Stimulated activated CD8-positive, alpha-beta memory T cell treated with anti-CD3 and anti-CD28 coated beads, Interleukin-4, amount 100 ng/mL, for 4 hours (primary cell): ENCODE measurements at places on chromosomes 3 and 15.

DNA sequence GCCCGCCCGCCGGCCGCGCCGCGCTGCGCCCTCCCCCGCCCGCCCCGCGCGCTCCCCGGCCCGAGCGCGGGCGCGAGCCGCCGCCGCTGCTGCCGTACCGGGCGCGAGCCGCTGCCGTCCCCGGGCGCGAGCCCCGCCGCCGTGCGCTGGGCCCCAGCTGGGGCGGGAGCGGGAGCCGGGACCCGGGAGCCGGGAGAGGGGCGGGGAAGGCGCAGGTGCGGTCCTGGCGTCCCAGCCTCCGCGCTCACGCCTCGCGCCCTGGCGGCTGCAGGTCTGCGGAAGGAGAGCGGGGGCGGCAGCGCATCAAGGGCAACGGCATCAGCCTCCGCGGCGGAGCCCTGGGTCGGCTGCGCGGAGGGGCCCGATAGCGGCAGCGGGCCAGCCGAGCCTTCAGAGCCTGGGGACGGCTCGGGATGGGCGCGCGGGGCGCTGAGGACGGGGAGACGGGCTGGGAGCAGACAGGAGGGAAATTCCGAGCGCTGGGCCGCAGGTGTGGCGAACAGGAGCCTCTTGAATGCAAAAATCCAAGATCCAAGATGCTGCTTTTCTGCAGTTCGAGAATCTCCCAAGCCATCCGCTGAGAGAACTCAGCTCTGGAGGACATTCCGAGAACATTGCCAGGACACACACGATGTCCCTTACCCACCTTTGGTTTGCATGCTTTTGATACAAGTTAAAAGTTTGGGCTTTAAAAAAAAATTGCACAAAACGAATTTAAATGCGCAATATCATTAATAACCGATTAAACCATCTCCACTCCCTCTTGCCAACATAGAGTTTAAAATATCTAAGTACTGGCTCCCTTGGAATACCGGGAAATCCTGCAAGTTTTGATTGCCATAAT, 251.1 kb downstream of the TJP1 start:
- no peak for DNase-seq

GRCh38 chr3:195095035-195095703, 175.8 kb downstream of the XXYLT1 start:
- DNase-seq: no peak

- no peak for DNase-seq
These were observed 60.2 kb downstream of the PIAS1 start for GRCh38 chr15:68114356-68114755.

DNA sequence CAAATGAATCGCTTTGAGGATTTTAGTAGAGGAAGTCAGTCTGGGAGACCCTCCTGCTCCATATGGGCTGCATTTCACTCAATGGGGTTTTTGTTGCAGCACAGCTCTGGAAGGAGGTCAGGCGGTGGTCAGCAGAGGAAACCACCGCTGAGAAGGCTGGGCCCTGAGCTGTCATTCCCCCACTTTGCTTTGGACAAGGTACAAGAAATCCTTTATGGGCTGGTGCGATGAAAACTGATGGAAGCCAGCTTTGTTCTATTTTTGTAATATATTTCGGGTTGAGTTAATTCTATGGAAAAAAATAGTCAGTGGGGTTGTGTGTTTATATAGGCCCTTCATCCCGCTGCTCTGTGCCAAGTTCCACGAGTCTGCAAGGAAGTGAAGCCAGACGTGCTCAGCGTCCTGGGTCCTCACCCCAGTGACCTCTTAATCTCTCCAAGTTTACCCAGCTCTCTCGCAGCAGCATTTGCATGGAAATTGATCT, 157.1 kb upstream of the TMC3 start:
- DNase-seq: no peak
